ENCODE measurements at places on chromosomes 2 and 18. TPM values are rescaled to one million over a fixed set of nuclear protein-coding genes. Genes with fewer than 3 reads are reported as not detected.

The PIK3C3 gene
- total RNA-seq = 87.0 TPM

The PTH2R gene
- total RNA-seq = not detected

The EHD3 gene
- 3.9 TPM for total RNA-seq

The INHBB gene
- not detected for total RNA-seq

The WBP1 gene
- 132 TPM for total RNA-seq

DNA sequence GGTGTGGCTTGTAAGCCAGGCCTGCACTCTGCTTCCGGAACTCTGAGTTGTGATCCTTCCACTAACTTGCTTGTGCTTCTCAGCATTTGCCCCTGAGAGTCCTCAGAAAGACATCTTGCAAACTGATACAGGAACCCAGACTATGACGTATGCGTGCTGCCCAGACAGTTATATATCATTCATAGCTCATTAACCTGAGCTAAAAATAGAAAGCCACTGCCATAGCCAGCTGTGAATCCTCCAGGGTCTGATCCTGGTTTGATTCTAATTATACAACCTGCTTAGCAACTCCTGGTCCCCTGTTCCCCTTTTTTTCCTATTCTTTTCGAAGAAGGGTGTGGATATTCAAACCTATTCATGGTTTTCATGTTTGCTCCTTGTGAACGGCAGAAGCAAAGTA, 63.7 kb downstream of the MARCHF4 start:
- no peak for DNase-seq

DNA sequence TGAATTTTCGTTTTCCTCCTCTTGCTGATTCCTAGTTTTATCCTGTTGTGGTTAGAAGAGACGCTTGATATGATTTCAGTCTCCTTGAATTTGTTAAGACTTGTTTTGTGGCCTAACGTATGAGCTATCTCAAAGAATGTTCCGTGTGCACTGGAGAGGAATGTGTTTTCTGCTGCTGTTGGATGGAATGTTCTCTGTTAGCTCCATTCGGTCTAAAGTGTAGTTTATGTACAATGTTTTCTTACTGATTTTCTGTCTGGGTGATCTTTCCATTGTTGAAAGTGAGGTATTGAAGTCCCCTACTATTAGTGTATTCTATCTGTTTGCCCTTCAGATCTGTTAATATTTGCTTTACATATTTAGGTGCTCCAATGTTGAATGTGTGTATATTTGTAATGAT, 25.9 kb downstream of the COLEC11 start:
- no peak for DNase-seq

DNA sequence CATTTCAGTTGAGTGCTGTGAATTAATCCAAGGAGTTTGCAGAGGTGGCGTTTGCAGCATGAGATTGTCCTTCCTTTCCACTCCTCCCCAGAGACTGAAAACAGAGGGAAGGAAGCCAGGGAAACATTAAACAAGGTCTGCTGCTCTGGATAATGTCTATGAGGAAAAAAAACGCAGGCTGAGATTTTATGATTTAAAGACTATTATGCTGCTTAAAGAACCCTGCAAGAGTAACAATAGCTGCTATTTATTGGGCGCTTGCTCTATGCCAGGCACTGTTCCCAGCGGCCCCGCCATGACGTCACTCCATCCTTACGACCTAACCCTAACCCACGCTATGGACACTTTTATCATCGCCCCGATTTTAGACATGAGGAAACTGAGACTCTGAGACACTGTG, 222.4 kb downstream of the BCL2 start:
- no peak for DNase-seq

GRCh38 chr18:35095983-35096676, 54.9 kb downstream of the MAPRE2 start:
- no peak for DNase-seq

GRCh38 chr2:60706021-60706420, 50.0 kb upstream of the PAPOLG start:
- DNase-seq = no peak

DNA sequence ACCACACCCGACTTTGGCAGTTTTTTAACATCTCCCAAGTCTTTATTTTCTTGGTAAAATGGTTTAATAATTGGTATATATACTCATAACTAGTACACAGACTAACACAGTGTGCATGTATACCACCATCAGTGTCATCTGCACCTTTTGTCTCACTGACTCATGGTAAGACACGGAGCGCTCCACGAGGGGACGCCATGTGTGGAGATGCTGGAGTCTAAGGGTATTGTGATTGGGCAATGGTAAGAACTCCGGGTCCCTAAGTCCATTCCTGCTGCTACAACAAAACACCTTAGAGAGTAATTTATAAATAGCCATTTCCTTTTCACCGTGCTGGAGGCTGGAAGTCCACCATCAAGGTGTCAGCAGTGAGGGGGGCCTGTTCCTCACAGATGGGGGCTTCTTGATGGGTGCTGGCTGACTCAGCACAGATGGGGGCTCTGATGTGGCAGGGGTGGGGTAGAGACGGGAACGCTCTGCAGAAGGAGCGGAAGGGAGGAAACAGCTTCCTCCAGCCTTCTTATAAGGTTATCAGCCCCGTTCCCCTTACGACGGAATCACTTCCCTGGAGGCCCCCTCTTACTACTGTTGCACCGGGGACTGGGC, 42.0 kb upstream of the EDAR start:
- DNase-seq = no peak

- DNase-seq = peak; percentile 13
Observed at GRCh38 chr2:64260817-64261216, 116.6 kb upstream of the PELI1 start.
